ENCODE measurements at places on chromosomes 13 and 19.

DNA sequence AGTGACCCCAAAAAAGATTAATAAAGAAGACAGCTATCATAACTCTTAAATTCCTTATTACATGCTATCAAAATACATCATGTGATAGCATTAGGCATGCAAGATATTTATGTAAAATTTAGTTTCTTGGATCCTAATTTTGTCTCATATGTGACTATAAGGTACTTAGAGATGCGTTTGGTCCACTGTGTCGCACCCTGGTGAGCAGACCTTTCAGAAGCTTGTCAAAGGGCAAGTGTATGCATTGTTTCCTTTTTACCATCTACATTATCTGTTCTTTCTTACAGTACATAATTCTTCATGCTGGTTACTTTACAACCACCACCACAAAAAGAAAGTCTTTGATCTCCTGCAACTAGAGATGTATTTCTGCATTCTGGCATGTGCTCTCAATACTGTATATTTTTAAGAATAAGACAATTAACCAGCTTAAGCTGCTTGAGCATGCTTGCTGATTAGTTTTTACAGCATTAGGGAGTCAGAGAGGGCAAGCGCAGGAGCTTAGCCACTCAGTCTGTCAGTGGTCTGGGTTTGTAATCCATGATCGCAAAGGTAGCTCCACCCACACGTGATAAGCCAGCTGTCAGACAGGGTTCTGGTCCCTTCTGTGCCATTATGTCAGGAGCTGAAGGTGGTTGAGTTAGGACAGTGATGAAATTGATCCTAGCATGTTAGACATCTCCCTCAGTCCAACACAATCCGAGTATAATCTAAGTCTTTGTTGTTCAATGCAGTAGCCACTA lies 500.9 kb downstream of the MYO16 start:
- no peak for DNase-seq

DNA sequence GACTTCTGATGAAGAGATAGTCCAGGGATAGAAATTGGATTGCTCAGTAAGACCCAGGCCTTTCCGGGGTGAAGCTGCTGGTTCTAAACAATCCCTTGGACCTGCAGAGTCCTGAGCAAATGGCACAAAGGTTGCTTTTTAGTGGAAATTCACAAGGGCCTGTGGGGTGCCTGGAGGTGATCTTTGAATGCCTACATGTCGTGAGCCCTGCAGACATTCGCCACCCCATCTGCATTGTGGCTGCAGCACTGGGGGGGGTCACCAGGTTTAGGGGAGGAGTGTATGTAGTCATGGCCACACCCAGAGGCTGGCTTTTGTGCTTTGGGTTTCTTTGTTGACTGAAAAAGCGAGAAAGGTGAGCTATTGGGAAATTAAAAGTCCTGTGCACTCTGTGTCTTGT lies 41.4 kb downstream of the SLC7A9 start:
- no peak for DNase-seq

GRCh38 chr19:1796395-1797142 lies 15.5 kb downstream of the ATP8B3 start:
- no peak for DNase-seq

- no peak for DNase-seq
Measured at GRCh38 chr13:41306271-41307145, 4.6 kb upstream of the NAA16 start.

DNA sequence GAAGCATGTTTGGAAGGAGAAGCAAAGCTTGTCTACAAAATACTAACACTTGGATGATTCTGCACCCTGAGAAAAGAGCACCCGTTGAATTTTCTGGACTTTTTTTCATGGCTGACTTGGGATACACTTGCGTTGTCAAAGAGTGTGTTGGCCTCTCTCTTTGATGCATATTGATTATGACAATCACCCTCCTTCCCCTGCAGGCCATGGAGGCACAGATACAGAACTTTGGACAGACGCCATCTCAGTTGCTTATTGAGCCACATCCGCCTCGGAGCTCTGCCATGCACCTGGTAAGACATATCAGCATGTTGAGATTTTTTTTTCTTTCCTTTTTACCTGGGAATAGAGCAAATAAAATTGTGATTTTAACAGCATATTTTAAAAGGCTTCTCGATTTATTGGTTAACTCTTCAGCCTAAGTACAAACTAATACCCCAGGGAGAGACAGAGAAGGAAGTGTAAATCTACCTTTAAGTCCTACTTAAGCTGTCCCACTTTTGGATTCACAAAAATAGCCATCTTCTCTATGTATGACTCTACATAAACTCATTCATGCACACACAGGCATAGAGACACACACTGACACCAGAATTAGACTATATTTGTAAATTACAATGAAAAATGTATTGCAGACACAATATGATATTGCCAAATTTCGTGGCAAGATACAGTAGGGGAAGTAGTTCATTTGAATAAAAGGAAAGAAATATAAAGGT lies 169.7 kb upstream of the MAB21L1 start:
- DNase-seq: no peak

GRCh38 chr13:40932252-40932651 lies 86.9 kb downstream of the ELF1 start:
- no peak for DNase-seq

DNA sequence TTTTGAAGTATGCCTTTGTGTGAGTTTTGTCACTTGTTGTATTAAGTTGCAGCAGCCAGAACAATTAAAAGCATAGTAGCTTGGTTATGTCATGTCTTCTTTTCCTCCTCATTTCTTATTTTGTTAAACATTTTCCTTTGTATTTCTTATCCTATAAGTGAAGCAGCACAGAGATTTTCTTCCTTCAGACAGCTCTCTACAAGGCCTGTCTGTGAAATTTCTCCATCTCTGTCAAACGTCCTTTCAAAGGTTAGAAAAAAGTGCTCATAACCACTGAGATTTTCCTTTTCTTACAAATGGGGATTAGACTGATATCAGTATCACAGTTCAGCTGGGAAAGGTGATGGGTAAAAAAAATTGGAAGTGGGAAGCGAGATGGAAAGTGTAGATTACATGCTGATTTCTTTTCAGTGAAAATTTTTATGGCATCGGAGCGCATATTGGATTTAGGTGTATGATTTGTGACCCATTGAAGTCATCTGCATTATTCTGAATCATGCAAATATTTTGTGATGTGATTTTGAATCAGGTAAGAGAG lies 71.7 kb downstream of the GPC5 start:
- DNase-seq: no peak

GRCh38 chr13:25143706-25144105 lies 28.4 kb downstream of the AMER2 start:
- no peak for DNase-seq

GRCh38 chr19:21487969-21488368 lies 17.4 kb upstream of the ZNF429 start:
- no peak for DNase-seq

DNA sequence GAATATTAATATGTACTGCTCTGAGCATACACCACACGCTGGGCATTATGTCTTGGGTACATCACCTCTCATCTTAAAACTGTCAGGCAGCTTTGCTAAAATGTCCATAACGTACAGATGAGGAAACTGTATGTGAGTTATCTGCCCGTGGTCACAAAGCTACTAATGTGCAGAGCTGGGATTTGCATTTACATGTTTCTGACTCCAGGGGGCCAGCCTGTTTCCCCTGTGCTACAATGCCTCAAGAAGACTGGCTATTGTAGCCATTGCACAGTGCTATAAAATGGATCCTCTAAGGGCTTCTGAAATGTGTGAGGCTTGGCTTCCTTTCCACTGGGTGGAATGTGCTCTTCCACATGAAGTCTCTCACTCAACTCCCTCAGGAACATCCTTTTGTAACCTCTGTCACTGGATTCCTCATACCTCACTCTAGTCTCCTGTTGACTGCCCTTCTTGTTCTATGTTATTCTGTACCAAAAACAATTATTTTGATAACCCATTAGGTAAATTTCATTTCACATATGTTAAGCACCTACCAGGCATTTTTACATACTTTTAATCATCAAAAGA lies 95.6 kb upstream of the HTR2A start:
- DNase-seq: no peak

- no peak for DNase-seq
Measured at GRCh38 chr13:61339054-61339621, 76.5 kb downstream of the PCDH20 start.

DNA sequence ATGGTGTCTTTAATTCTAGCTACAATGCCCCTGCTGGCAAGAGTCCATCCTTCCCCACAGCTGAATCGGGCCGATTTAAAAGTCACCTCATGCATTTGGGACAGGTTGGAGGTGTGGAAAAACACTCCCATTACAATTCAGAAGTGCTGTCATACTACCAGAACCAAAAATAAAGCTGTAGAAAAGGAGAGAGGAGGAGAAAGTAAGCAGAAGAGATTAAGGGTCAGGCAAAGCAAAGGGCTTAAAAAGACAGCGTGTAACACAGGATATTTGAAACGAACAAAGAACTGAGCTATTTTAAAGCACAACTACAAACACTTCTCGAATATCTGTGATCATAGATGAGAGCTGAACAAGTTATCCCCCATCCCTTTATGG lies 90.4 kb downstream of the FGF14 start:
- DNase-seq: no peak

DNA sequence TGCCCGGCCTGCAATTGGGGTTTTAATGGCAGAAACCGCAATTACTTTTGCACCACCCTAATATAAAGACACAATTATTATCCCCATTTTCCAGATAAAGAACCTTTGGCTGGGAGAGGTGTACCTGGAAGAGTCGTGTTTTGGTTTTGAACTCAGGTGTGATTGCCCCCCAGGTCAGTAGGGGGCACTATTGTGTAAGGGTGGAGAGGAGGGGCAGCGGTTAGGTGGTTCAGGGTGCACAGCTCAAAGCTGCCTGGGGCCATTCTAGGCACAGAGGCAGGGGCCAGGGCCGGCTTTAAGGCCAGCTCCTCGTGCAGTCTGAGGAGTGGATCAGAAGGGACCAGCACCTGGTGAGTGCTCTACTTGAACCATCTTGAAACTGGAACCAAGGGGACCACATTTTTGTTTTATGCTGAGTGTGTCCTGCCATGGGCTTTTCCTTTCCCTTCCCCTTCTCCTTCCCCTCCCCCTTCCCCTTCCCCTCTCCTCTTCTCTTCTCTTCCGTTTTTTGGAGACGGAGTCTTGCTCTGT lies 5.8 kb upstream of the FCGRT start:
- no peak for DNase-seq

DNA sequence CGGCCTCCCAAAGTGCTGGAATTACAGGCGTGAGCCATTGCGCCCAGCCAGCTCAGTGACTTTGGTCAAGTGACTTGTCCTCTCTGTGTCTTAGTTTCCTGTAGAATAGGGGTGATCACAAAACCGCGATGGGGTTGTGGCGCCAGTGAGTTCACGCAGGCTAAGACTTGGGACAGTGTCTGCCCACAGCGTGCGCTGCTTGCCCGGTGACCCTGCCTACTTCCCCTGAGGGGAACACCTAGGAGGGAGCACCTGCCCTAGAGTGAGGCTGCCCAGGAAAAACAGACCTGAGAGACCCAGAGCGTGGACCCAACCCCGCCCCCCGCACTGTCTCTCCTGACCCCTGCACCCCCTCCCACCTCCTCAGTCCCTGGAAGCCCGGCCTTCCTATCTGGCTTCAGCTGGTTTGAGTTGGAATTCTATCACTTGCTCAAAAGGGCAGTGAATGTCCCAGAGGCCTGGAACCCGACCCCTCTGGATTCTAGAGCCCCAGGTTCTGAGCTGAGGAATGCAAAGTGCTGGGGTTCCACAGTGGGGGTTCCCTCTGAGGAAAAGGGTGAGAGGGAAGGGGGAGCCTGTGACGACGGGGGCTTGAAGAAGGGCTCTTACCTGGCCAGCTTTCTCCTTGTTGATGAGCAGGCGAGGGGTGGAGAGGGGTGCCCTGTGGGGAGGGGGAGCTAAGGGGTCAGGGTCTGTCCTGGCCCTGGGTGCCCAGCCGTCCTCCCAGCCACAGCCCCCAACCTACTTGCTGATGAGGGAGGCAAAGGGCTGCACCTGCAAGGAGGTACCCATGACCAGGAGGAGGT lies 2.2 kb upstream of the RINL start:
- no peak for DNase-seq

GRCh38 chr13:90835826-90836225 lies 511.7 kb upstream of the MIR17HG start:
- DNase-seq: no peak

GRCh38 chr19:56508290-56508778 lies 679 bp downstream of the ZNF471 start:
- DNase-seq: no peak

- no peak for DNase-seq
Measured at GRCh38 chr19:19645233-19645870, 1.9 kb upstream of the GMIP start.

- DNase-seq: no peak
Measured at GRCh38 chr19:51480590-51480989, 2.3 kb downstream of the CEACAM18 start.

GRCh38 chr13:33743438-33744368 lies 74.2 kb upstream of the RFC3 start:
- DNase-seq: no peak

GRCh38 chr19:21694171-21694906 lies 73.0 kb downstream of the ZNF100 start:
- no peak for DNase-seq

DNA sequence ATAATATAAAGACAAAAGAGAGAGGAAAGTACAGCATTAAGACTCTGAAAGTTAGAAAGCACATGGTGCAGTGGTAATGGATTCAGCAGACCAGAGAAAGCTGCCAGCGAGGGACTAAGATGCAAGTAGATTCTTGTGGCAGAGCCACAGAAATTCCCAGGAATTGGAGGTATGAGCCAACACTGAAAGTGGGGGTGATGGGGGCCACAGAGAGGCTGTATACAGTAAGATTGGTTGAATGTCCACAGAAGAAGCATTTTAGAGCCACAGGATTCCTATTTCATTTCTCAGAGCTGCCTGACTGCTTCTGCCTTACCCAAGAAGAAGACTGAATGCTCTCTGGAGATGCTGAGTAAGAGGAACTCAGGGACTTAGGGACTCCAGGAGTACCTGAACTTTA lies 295.0 kb downstream of the LMO7 start:
- DNase-seq: no peak

DNA sequence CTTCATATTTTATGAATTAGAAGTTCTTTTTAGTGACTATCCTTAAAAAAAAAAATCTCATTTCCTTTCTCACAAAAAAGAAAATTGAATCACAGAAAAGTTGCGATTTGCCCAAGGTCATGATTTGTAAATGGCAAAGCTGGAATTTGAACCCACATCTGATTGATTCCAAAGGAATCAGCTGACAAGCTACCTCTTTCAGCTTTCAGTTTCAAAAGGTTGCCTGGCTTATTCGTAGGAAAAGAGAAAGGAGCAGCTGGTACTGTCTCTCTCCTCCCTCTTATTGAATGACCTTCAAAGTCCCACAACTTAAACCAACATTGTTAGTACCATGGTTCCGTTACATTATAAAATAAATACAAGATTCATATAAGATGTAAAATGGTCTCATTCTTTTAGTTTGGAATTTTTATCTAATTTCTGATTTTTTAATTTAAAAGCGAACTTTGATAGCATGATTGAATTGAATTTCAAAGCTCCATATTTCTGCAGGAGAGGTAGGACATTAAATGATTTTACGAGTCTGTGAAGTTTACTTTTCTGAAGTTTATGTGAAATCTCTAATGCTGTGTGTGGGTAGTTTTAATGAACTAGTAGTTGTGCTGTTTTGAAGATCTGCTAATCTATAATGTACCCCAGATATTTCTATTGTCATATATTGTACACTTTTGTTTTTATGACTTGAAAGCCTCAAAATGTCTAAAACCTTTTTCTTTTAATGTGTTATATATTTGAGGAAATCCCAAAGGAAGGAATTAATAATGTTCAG lies 18.5 kb upstream of the KCTD4 start:
- no peak for DNase-seq
